Activated T-helper 1 cell treated with Interleukin-2 at 50 U/mL for 16 hours (primary cell): ENCODE measurements at places on chromosomes 1 and 21.

DNA sequence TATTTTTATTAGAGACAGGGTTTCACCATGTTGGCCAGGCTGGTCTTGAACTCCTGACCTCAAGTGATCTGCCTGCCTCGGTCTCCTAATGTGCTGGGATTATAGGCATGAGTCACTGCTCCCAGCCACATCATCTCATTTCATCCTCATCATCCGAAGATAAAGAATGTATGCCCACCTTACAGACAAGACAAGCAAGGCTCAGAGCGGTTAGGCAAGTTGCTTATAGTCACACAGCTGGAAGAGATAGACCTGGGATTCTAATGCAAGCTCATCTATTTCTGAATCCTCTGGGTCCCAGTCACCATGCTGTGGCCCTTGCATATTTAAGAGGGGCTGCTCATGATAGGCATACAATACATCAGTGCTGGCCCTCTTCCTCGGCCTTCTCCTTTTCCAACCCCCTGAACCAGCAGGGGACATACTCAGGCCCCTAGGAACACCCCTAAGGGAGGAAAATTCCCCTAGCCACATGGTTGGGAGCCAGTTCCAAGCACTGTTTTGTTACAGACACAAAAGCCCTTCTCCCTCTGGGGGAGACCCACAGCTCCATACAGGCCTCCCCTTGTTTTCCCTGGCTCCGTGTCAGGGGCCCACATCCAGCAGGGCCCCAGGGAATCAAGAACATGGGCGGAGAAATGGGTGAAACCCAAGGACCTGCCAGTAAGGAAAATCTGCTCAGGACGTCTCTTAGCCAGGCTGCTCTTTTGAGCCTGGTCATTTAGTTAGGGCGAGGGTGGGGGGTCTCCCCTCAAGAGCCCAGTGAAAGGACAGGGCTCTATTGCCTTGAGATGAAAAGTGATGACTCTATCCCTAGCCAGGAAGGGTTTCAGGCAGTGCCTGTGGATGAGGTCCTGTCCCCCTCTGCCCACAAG is 6.9 kb downstream of the CSRP1 start:
- no peak for DNase-seq

- no peak for DNase-seq
Observed at GRCh38 chr1:114892194-114892918, 37.7 kb downstream of the SYCP1 start.

DNA sequence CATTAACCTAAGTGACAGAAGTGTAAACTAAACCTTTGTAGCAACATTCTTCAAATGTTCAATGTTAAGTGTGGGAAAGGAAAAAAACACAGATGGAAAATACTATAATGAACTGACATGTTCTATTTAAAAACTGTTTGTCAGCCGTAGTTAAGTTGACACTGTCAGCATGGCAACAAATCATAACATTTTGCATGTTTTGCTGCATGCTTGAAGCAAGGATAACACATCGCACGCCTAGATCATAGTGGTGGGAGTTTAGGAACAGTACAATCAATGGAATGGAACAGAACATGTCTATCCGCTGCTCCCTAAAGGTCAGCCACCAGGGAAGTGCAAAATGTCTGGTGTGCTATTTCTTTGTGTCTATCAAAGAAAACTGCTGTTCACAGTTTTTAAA is 62.5 kb upstream of the ESRRG start:
- no peak for DNase-seq

GRCh38 chr1:96979304-96980268 is 258.0 kb downstream of the PTBP2 start:
- DNase-seq = no peak

GRCh38 chr1:184740344-184740743 is 14.3 kb downstream of the EDEM3 start:
- DNase-seq = no peak

DNA sequence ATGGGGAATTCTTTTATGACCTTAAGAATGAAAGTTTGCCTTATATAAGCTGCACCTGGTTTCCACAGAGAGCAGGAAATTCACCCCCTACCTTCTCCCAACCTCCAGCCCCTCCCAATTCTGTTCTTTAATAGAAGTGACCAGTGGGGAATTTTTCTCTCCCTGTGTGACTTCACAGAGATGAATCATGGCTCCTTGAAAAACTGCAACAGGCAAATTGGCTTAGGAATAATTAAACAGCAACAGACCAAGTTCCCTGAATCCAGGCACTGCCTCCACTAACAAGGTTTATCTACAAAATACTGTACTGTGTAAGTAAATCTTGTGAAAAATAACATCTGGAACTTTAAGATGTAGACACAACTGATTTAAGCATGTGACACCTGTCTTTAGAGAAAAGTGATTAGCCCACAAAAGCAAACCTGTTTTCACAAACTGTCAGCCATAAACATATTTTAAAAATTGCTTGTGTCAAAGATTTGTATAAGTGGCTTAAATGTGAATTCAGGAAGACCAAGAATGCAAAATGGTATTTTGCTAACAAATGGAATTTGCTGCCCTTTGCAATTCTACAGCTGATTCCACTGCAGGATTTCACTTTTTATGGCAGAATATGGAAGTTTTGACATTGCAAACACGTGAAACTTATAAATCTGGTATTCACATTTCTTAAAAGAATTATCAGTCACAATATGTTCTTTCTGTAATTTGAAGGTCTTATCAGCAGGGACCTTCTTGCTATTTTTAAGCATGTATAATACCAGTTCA is 54.0 kb downstream of the ALG14 start:
- no peak for DNase-seq

DNA sequence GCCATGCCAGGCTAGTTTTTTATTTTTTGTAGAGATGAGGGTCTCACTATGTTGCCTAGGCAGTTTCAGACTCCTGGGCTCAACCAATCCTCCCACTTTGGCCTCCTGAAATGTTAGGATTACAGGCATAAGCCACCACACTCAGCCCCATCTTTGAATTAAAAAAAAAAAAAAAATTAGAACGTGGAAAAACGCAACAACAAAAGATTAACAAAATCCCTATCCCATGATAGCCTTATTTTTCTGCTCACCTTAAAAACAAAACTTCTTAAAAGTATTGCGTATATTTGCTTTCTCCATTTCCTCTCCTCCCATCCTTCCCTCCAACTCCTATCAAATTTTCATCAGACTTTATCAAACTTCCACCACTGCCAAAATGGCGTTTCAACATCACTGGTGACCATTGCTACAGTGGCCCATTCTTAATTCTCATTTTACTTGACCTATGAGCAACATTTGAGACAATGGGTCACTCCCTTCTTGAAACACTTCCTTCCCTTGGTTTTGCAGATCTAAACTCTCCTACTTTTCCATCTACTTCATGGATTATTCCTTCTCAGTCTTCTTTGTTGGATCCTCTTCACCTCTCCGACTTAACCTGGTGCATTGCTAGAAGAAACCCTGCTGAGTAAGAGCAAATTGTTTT is 579 bp upstream of the ZNF684 start:
- no peak for DNase-seq

DNA sequence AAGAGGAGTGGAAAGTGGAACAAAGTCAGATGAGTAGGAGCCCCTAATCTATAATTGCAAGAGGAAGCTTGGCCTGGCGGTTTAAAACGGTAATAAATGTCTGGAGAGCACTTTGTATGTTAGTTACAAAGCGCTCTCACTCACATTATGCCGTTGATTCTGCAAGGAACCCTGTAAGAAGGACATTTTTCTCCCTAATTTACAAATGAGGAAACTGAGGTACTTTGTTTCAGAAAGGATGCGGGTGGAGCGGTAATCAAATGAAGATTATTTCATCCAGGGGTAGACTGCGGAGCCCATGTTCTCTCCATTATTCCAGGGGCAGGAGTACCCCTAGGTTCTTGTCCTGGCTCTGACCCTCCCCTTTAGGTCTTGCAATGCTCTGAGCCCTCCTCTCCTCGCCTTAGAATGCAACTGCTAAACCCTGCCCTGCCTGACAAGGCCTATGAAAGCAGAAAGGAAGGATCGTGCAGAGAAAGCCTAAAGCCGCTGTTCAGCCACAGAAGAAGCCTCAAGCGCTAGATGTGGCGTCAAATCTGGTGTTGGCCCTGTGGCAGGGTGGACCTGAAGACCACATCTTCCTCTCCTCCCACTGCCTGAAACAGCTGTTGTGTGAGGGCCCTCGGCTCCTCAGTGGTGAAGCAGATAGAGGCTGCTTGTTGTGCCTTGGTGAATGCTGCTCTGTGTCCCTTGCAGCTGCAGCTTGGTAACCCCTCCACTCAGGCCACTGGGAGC is 588 bp upstream of the PACC1 start:
- no peak for DNase-seq

GRCh38 chr1:119960501-119960900 is 64.2 kb upstream of the ADAM30 start:
- no peak for DNase-seq

DNA sequence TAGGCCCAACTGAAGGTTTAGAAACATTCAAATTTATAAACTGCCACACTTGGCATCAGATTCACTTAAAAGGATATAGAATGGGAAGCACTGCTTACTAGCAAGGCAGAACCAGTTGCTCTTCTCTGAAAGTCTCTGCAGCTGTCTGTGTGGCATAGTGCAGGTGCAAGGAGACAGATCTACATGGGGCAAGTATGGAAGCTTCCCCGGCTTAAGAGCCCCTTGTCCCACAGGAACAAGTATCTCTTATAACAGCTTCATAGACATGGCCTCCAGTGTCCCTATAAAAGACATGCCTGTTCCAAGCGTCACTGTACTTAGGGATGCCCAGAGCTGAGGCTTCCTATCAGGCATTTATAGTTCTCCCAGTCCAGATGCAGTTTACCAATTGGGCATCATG is 26.5 kb downstream of the ZBTB8B start:
- no peak for DNase-seq

GRCh38 chr21:42234041-42234440 is 15.1 kb downstream of the ABCG1 start:
- no peak for DNase-seq

DNA sequence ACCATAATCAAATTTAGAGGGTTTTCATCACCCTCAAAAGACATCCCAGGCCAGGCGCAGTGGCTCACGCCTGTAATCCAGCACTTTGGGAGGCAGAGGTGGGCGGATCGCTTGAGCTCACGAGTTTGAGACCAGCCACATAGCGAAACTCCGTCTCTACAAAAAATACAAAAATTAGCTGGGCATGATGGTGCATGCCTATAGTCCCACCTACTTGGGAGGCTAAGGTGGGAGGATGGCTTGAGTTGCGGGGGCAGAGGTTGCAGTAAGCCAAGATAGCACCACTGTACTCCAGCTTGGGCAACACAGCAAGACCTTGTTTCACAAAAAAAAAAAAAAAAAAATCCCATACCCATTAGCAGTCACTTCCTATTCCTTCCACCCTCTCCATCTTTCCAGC is 33.5 kb upstream of the BATF3 start:
- no peak for DNase-seq

GRCh38 chr1:160685266-160685665 is 26.4 kb downstream of the CD48 start:
- no peak for DNase-seq

DNA sequence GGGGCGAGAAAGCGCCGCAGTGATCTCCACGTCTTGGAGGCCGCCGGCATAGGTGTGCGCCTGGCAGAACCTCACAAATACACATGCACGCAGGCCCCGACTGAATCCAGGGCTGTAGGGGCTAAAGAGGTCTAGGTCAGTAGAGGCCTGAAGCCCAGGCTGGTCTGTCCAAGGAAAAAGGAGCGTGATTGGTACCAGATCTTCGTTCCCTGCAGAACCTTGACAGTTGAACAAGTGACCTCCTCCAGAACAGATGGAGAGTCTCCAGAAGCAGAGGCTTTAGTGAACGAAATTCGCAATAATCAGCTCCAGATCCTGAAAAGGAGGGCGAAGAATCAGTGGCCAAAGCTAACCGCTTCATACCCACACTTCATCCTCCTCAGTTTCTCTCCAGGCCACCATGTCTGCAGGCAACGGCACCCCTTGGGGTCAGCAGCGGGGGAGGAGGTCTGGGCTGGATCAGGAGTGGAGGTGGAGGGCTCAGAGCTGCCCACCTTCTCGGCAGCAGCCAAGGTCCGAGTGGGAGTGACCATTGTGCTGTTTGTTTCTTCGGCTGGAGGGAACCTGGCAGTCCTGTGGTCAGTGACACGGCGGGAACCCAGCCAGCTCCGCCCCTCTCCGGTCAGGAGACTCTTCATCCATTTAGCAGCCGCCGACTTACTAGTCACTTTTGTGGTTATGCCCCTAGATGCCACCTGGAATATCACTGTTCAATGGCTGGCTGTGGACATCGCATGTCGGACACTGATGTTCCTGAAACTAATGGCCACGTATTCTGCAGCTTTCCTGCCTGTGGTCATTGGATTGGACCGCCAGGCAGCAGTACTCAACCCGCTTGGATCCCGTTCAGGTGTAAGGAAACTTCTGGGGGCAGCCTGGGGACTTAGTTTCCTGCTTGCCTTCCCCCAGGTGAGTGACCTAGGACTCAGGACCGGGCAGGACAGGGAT is 749 bp upstream of the PEX11B start:
- DNase-seq = no peak

DNA sequence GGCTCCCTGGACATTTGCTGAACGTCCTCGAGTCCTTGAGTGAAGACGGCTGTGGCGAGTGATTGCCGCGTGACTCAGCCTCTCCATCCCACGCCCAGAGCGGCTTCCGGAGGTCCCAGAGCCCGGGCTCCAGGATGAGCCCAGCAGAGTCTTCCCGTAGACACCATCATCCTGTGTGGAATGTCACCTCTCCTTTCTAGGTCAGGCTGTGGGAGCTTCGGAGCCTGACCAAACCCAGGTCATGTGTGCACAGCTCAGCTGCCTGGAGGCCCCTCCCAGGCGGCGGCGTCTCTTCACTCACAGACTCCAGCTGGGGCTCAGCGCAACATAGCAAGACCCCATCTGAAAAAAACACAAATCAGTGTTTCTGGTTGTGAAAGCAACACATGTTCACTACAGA is 38.2 kb downstream of the PRKCZ start:
- DNase-seq = no peak

DNA sequence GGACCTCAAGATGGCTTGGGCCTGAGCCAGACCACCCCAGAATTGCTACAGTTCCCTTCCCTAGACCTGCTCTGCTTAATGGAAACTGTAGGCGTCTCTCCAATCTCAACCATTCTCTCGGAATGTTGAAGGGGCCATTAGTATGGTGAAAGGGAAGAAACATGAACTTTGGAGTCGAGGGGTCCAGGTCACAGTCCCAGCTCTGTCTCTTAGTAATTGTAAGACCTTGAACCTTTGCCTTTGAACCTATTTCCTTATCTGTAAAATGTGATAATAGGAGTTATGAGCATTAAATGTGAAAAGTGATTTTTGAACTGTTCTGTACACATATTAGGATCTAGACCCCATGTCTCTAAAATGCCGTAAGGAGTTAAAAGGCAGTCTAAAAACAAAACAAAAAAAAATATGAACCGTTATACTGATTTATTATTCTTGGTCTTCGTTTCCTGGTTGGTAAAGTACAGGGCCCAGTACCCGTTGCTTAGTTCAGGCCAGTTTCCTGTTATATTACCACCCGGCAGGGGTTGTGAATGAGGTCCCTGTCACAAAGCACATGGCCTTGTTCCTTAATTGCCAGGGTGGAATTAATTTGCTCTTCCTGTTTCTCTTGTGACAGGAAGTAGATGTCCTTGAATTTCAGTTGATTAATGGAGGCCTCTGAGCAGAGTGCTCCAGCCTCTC is 42.3 kb downstream of the TCEANC2 start:
- no peak for DNase-seq
